NCI-H1436 (cell line): ENCODE measurements at places on chromosomes 6 and 20.

DNA sequence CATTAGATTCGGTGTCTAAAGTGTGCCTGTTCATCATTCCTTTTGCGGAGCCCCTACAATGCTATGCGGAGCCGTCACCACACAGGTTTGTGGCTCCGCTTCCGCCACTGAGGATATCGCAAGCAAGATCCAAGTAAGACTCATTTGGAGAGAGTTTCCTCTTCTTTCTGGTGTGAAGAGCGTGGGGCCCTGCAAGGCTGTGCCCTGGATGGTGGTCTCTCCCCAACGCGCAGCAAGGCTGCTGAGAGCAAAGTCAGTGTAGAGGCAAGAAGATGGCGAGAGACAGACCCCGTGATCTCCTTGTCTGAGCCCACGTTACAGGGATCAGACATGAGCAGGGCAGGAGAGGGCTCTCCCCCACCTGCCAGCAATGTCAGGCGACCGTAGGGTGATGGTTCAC lies 96.3 kb upstream of the AFDN start:
- DNase-seq: no peak

DNA sequence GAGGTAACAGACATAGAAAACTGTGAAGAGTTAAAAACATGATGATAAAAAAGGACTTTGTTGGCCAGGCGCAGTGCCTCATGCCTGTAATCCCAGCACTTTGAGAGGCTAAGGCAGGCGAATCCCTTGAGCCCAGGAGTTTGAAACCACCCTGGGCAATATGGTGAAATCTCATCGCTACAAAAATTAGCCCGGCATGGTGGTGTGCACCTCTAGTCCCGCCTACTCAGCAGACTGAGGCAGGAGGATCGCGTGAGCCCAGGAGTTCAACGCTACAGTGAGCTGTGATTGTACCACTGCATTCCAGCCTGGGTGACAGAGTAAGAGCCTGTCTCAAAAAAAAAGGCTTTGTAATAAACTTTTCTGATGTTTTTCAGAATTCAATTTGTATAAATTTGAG lies 60.1 kb downstream of the GFOD1 start:
- no peak for DNase-seq

GRCh38 chr20:56424931-56425330 lies 12.9 kb downstream of the CASS4 start:
- DNase-seq: no peak

DNA sequence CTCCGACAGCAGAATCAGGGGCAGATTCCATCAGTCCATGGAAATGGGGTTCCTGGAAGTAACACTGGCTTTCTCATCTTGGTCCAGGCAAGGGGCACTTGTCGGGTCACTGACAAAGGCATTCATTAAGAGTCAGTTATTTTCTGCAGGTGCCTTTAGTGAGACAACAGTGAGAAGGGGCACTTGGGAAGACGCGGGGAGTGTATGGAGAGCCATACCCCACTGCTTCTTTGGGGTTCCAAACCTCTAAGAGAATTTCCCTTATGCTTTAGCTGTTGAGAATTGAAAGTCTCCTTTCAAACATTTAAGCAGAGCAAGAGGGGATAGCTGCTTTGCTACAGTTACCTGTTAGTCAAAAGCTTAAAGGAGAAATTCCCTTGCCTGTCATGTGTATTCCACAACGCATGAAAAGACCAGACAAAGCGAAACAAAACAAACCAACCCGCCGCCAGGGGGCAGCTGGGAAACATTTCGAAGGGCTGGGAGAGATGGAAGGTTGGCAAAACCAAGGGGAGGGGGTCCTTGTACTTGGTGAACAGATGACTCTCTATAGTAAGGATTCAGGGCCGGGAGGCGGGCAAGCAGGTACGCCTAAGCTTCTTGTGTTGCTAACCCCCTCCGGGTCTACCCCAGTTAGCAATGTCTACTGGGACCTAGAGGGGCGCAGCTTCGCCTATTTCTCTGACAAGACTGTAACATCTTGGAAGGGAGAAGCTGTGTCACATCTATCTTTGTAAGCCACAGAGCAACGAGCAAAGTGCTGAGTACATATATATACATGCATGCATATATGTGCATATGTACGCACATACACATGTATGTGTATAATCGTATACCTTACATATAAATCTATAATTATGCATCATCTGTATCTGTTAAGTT lies 474.9 kb upstream of the AGPAT4 start:
- peak; percentile 19 for DNase-seq

GRCh38 chr6:1336246-1336843 lies 24.4 kb downstream of the FOXQ1 start:
- no peak for DNase-seq

- peak; percentile 4 for DNase-seq
Observed at GRCh38 chr20:20014659-20015058, 2.5 kb upstream of the NAA20 start.

DNA sequence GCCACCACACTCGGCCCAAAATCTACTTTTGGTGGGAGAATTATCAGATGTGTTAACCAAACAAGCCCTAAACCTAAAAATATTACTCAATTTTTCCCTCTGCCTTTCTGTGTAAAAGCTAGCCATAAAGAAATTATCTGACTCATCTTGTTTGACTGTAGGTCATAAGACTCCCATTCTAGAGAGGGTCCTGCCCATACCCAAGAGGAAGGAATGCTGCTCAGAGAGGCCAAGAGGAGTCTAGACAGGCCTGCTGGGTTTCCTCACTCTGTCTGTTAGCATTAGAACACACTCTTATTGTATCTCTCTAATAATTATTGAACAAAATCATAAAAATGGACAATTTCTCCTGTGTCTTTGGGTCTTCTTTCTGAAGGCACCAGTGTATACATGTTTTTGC lies 26.1 kb downstream of the C6orf141 start:
- DNase-seq: no peak

DNA sequence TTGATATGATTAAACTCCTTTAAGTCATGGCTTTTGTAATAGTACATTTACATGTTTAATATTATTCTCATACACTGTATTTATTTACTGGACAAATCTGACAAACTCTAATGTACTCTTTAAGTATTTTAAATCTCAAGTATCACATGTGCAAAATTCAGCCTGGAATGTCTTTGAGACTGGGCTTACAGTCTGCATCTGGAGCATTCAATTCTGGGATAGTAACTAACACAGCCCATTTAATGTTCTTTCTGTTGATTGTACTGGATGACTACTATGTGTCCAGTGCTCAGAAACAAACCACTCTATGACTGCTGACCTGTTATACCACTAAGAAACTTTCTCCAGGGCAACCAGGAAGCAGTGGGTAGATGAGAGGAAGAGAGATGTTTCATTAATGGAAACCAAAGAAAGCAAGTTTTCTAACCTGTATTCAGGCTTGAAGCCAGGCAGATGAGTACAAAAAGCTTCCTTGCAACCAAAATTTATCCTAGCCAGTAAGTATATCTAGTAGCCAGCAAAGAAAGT lies 26.8 kb downstream of the FBXL4 start:
- no peak for DNase-seq

DNA sequence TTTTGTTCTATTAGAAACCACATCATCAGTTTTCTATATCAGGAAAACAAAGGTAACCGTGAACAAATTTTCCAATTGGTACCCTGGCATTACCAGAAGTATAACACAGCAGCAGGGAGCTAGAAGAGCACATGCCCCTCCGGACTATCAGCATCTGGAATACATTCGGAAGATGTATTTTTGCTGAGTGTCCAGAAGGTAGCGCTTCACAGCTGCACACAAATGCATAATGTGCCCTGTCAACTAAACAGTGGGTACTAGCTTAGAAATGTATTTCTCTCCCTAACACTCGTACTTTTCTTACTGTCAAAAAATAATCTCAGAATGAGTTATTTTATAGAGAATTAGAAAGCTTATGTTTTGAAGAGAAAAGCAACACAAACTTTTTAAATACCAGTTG lies 77.6 kb downstream of the HUS1B start:
- no peak for DNase-seq

GRCh38 chr6:126131246-126131645 lies 144.9 kb downstream of the TRMT11 start:
- DNase-seq: no peak

- DNase-seq: no peak
Observed at GRCh38 chr6:105757512-105758200, 328.5 kb upstream of the PRDM1 start.

GRCh38 chr6:161545741-161546140 lies 271.9 kb upstream of the AGPAT4 start:
- DNase-seq: no peak
